ENCODE measurements at places on chromosomes 7 and 10.

DNA sequence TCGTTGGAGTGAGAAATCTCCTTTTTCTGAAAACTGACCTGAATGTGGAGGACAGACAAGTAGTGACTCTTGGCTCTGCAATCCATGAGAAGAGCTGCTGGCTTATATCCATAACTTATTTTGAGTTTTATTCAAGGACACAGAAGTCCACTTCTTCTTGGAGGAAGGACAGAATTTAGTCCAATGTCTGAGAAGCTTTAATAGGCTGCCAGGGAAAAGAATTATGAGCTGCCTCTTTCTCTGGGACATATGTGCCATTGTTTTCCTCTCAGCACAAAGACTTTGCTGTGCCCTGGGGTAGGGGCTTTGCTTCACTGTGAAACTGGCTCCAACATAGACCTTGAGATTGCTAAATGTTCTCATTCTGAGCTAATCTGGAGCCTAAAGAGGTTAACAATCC is 20.5 kb upstream of the AOC1 start:
- DNase-seq, result no peak

DNA sequence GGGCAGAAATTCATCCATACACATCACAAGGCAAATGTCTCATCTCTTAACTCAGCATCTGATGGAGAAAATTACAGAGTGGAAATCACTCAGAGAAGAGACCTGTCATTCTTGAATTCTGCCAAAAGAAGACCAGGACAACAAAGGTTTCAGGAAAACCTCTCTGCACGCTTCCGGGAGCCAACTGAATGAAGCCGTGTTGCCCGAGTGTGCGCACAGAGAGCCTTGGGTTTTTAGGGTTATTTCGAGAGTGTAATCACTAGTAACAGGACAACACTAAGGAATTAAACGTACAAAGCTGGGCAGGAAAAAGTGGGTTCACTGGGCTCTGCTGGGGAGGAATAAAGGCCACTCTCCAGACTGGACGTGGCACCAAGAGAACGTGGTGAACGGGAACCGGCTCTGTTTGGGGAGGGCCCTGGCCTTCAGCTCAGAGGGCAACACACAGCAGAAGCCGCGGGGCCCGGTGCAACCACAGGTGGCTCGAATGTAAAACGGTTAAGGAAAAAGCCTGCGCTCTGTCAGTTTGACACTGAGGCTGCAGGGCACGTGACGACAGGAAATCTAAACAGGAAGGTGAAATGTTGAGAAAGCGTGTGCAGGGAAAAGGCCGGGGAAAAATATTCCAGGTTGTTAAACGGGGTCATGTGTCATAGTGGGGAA is 331.5 kb downstream of the DNAJB6 start:
- DNase-seq, result no peak

GRCh38 chr10:75531571-75532031 is 100.2 kb downstream of the LRMDA start:
- no peak for DNase-seq

- no peak for DNase-seq
Measured at GRCh38 chr7:70645876-70646351, 486.0 kb upstream of the GALNT17 start.

GRCh38 chr10:916716-917415 is 14.6 kb downstream of the LARP4B start:
- DNase-seq, result no peak

- DNase-seq, result no peak
Measured at GRCh38 chr10:118106426-118106825, 59.7 kb upstream of the RAB11FIP2 start.

GRCh38 chr7:94633687-94634086 is 22.2 kb downstream of the SGCE start:
- no peak for DNase-seq

GRCh38 chr7:16078076-16078952 is 343.0 kb downstream of the CRPPA start:
- no peak for DNase-seq

DNA sequence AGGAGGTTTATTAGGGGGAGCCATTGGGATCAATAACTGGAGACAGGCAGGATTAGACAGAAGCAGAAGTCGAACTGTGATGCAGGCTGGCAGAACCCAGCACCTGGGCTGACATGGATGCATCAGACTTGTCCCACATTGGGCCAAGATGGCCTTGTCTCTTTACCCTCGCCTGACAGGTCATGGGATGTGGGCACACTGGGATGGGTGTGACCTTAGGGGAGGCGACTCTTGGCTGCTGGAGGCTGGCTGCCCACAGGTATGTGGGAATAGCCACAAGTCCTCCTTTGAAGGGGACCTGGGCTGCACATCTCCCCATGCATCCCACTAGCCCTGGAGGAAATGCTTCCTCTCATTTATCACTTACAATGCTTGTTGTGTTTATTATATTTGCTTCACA is 17.3 kb downstream of the NFE2L3 start:
- no peak for DNase-seq

DNA sequence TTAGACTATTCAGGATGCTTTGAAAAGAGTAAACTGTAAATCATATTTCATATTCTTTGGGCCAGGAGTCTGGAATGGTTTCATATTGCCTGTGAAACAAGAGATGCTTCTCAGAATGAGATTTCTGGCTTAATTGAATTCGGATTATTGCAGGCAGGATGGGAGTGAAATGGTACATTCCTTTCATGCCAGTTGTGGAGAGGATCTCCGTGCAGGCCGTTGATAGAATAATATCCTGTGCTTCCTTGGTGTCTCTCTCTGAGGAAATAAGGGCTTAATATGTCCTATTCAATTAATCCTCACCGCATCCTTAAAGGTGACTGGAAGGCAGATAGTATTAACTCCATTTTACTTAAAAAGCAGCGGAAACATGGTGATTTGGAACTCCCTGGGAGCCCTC is 56.6 kb downstream of the CUX1 start:
- no peak for DNase-seq

GRCh38 chr7:128726059-128726736 is 13.0 kb upstream of the CALU start:
- DNase-seq, result no peak

GRCh38 chr7:155211761-155212160 is 85.9 kb upstream of the INSIG1 start:
- no peak for DNase-seq

DNA sequence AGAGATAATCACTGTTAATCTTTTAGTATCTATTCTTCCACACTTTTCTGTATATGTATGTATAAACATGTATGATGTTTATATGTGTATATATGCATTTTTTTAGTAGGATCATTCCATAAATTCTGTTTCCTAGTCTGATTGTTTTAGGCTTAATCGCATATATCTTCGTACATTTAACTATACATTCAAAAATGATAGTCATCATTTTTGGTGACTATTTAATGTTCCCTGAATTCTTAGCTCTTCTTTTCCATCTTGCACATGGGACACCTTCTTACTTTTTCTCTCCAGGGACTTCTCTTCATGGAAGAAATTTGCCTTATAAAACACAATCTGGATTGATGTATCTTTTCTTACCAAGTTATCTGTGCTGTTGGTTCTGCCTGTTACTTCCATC is 42.1 kb downstream of the ZNF277 start:
- no peak for DNase-seq

- DNase-seq, result no peak
Measured at GRCh38 chr7:37489703-37490102, 41.0 kb upstream of the ELMO1 start.

DNA sequence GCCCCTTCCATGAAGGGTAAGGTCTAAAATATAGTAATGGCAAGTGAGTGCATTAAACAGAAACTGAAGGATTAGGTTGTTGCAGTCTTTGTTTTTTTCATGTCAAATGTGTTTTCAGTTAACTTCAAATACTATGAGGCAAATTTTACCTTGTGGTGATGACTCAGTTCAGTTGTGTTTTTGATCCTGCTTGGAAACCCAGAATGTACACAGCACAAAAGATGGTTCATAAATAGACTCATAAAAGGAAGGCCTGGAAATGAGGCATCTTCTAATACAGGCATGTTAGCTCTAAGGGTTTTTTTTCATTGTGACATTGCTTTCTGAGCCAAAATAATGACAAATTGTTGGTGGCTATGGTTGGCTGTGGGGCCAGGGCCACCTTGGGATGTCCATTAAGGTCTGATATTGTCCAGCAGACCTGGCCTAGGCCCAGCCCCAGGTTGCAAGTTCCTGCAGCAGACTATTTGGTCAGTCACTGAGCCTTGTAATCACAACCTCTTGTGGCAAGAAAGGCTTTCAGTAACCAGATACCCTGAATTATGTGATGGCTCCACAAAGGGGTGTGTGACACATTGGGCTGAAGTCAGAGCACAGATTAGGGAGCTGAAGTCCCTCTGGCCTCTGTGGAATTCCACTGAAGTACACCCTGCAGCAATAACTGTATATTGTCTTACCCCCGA is 69.0 kb upstream of the SAMD8 start:
- DNase-seq, result no peak

GRCh38 chr7:134512271-134512670 is 15.1 kb upstream of the AKR1B10 start:
- DNase-seq, result no peak

- DNase-seq, result no peak
Measured at GRCh38 chr10:127715782-127716378, 21.1 kb upstream of the FOXI2 start.

GRCh38 chr10:60291344-60291930 is 98.2 kb downstream of the ANK3 start:
- DNase-seq, result no peak

GRCh38 chr7:122416336-122416735 is 111.8 kb upstream of the FEZF1 start:
- DNase-seq, result no peak

- no peak for DNase-seq
Measured at GRCh38 chr7:27735165-27735564, 4.8 kb upstream of the TAX1BP1 start.

GRCh38 chr7:49976238-49976637 is 116.8 kb downstream of the ZPBP start:
- no peak for DNase-seq

DNA sequence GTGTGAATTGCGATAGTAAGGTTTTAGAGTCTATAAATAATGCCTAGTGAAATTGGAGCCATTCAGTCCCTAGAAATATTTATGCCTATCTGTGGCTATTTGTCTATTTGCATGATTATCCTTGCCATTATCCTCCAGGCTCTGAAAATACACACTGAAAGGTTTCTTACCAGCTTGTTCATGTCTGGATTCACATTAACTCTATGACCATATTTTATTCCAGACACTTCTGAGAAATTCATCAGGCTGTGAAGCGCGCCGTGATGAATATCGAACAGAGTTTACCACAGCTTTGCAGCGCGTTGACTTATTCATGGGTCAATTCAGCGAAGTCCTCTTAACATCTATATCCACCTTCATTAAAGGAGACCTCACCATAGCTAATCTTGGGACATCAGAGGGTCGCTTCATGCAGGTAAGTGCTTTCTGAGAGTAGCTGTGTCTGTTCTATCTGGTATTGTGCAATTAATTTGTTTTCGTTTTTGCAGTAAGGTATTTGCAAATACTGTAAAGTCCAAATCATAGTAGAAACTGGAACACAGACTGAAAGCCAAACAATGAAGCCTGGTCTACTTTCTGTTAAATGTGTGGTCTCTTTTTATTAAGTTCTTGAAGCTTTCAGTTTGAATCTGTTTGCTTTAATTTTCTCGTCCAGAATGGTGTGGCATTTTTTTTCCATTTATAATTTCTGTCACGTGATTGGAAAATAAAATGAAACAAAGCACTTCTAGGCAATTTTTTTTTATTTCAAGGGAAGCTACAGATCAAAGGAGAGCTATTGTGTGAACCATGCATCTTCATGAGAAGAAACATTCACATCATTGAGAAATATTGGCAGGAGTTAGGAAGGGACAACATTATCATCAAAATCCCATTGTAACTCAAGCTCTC is 59.7 kb downstream of the MET start:
- DNase-seq, result no peak

- no peak for DNase-seq
Measured at GRCh38 chr10:16429539-16429938, 7.3 kb upstream of the PTER start.

DNA sequence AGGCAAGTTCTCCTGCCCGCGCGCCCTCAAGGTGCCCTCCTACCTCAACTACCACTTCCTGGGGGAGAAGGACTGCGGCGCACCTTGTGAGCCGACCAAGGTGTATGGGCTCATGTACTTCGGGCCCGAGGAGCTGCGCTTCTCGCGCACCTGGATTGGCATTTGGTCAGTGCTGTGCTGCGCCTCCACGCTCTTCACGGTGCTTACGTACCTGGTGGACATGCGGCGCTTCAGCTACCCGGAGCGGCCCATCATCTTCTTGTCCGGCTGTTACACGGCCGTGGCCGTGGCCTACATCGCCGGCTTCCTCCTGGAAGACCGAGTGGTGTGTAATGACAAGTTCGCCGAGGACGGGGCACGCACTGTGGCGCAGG is 1.4 kb downstream of the FZD1 start:
- DNase-seq, result no peak

DNA sequence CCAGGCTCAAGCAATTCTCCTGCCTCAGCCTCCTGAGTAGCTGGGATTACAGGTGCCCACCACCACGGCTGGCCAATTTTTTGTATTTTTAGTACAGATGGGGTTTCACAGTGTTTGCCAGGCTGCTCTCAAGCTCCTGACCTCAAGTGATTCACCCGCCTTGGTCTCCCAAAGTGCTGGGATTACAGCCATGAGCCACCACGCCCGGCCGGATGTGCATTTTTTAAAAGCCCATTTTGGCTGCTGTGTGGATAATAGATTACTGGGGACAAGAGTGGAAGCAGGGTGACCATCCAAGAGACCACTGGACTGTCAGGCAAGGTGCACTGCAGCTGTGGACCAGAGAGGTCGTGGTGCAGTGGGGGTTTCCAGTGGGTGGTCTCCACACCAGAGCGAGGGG is 21.4 kb downstream of the HKDC1 start:
- no peak for DNase-seq

DNA sequence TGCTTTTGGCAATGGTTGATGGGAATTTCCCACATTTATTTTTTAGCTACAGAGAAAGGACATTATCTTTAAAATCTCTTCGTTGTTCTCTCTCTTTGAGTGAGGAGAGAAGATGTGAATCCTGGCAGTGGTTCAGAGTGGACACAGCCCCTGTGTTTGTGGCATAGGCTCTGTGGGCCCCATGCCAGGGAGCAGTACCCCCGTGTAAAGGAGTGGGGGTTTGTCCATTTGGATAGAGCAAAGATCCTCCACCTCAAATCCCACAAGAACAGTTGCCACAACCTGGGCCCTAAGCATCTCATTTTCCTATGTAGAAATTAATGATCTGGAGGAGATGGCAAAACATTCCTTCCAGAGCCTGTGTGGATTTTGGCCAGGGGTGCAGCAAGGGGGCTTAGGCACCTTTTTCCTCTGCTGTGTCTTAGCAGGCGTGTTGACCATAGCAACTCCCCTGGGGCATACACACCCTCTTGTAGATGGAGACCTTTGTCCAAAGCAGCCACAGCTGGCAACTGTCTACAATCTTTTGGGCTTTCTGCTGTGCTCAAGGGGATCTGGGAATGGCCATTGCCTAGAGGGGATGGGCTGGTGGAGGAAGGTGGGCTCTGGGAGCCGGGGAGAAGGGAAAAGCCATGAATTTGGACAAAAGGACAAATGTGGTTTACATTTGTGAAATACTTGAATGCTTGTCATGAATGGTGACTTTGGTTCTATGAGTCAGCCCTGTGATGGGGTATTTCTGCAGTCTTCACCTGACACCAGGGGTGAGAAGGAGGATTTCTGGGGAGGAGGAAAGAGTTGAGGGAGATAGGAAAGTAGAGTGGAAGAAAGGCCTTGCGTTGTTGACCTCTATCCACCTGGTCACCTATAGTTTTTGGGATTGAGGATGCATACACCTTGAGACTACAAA is 92.0 kb downstream of the TCF7L2 start:
- DNase-seq, result no peak
